ENCODE measurements at places on chromosomes 2 and 18. TPM values are rescaled to one million over a fixed set of nuclear protein-coding genes. Genes with fewer than 3 reads are reported as not detected.

TMSB10 gene
- total RNA-seq: 1,916 TPM

MAP3K20 gene
- 121 TPM for total RNA-seq

ALKAL2 gene
- total RNA-seq: not detected

LRATD1 gene
- 0.05 TPM for total RNA-seq

CIB4 gene
- 0.33 TPM for total RNA-seq

BMP10 gene
- total RNA-seq: not detected

GKN2 gene
- not detected for total RNA-seq

FHL2 gene
- total RNA-seq: 378 TPM

- no peak for DNase-seq
- H3K4me1 ChIP-seq: no peaks in the 10 kb centered on the region
- no peaks in the 10 kb centered on the region for H3K36me3 ChIP-seq
- no peaks in the 10 kb centered on the region for H3K27me3 ChIP-seq
- H3K27ac ChIP-seq: no peak overlapping the region
- no peak overlapping the region for H3K4me3 ChIP-seq
Measured at GRCh38 chr2:149360106-149360505, 29.7 kb downstream of the LYPD6 start.

GRCh38 chr18:43830947-43831346 is 553.7 kb upstream of the SYT4 start:
- H3K36me3 ChIP-seq: no peaks in the 10 kb centered on the region
- no peak for DNase-seq
- no peaks in the 10 kb centered on the region for H3K4me1 ChIP-seq
- no peak overlapping the region for H3K4me3 ChIP-seq
- H3K27me3 ChIP-seq: no peaks in the 10 kb centered on the region
- H3K27ac ChIP-seq: no peak overlapping the region

GRCh38 chr2:26911911-26912861 is 58.3 kb upstream of the MAPRE3 start:
- no peak overlapping the region for H3K27ac ChIP-seq
- no peaks in the 10 kb centered on the region for H3K36me3 ChIP-seq
- no peak overlapping the region for H3K4me3 ChIP-seq
- H3K27me3 ChIP-seq: peaks cover 6% of the 10 kb centered on the region
- no peak for DNase-seq

- H3K27ac ChIP-seq: no peak overlapping the region
- H3K36me3 ChIP-seq: no peaks in the 10 kb centered on the region
- H3K4me1 ChIP-seq: no peaks in the 10 kb centered on the region
- no peak for DNase-seq
- H3K27me3 ChIP-seq: no peaks in the 10 kb centered on the region
Measured at GRCh38 chr2:16006537-16007166, 66.3 kb downstream of the MYCN start.

DNA sequence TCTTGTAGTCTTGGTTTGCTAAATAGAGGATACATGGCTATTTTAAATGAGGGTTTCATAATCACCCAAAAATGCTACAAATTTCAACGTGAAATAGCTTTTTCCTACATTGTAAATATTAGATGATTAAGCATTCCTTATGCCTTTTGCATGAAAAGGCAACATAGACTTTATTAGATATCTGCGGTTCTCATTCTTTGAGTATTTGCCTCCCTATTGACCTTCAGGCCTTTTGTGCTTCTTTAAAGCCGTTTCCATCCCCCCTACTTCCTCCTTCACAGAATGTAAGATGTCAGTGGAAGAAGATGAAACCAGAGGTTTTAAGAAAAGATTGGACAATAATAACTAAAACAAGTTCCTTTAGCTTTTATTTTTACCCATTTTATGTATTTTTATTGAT is 144.1 kb downstream of the UBE2E3 start:
- no peaks in the 10 kb centered on the region for H3K27me3 ChIP-seq
- no peak overlapping the region for H3K4me3 ChIP-seq
- DNase-seq: no peak

GRCh38 chr2:161139098-161139987 is 20.9 kb upstream of the TANK start:
- H3K27me3 ChIP-seq: no peaks in the 10 kb centered on the region
- peaks cover 33% of the 10 kb centered on the region for H3K4me1 ChIP-seq
- H3K27ac ChIP-seq: peak overlapping the region; percentile 25
- no peak for DNase-seq
- no peak overlapping the region for H3K4me3 ChIP-seq
- no peaks in the 10 kb centered on the region for H3K36me3 ChIP-seq

DNA sequence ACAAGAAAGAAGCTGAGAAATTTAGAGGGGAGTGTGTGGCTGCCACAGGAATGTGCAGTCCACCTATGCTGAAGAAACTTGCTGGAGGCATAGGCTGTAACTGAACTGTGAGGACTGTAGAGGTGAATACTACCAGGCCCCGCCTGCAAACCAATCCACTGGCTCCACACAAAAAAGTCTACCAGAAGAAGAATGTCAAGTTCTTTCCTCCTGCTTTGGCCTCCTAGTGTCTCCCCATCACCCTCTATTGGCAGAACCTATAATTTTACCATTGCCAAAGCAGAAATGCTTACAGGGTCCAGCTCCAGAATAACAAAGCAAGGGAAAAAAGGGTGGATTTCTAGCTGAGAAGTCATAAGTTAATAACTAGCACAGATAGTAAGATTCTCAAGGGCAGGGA is 5.9 kb upstream of the ATP5MC3 start:
- H3K36me3 ChIP-seq: no peaks in the 10 kb centered on the region
- no peak overlapping the region for H3K27ac ChIP-seq
- no peak for DNase-seq
- H3K4me3 ChIP-seq: no peak overlapping the region
- no peaks in the 10 kb centered on the region for H3K27me3 ChIP-seq
- no peaks in the 10 kb centered on the region for H3K4me1 ChIP-seq

GRCh38 chr18:24878289-24878688 is 417.9 kb downstream of the HRH4 start:
- H3K4me3 ChIP-seq: no peak overlapping the region
- H3K36me3 ChIP-seq: no peaks in the 10 kb centered on the region
- H3K27ac ChIP-seq: no peak overlapping the region
- no peaks in the 10 kb centered on the region for H3K27me3 ChIP-seq
- no peaks in the 10 kb centered on the region for H3K4me1 ChIP-seq

GRCh38 chr2:138090330-138090729 is 126.1 kb downstream of the HNMT start:
- DNase-seq: peak; percentile 27
- H3K4me1 ChIP-seq: no peaks in the 10 kb centered on the region
- H3K27ac ChIP-seq: no peak overlapping the region
- H3K36me3 ChIP-seq: no peaks in the 10 kb centered on the region
- H3K27me3 ChIP-seq: no peaks in the 10 kb centered on the region
- H3K4me3 ChIP-seq: no peak overlapping the region

GRCh38 chr2:85924522-85924921 is 35.7 kb upstream of the ST3GAL5 start:
- H3K4me3 ChIP-seq: no peak overlapping the region
- no peak overlapping the region for H3K27ac ChIP-seq
- no peaks in the 10 kb centered on the region for H3K36me3 ChIP-seq

DNA sequence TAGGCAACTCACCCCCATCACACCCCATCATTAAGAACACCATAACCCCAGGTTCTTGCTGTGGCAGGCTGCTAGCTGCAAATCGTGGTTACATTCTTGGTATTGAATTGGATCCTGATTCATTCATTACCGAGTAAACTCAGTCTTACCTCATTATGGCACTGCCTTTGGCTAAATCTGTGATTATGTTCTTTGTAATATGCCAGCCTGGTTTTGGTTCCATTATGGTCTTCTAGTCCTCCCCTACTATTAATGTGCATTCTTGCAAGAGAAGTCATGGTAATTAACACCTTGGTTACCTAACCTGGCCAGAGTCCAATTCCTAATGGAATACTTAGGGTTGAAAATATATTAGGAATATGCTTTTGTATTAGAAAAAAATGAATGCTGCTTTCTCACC is 258.9 kb upstream of the APCDD1 start:
- DNase-seq: no peak
- no peaks in the 10 kb centered on the region for H3K27me3 ChIP-seq
- H3K27ac ChIP-seq: no peak overlapping the region
- no peaks in the 10 kb centered on the region for H3K36me3 ChIP-seq

DNA sequence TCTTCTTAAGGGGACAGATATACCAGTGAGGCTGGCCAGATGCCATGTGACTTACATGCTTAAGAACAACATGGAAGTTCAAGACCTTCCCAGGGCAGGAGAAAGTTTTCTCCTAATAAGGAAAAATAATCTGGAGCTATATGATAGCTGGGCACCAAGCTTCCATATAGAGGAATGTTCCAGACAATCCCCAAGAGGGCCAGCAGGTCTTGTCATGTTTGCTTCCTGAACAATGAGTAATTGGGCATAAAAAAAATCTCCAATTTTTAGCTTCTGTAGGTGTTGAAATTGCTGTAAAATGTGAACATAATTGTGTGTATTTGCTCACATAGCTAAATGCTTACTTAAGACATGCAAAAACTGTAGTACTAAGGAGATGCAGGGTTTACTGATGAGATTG is 809.5 kb upstream of the PIK3C3 start:
- H3K27me3 ChIP-seq: no peaks in the 10 kb centered on the region
- no peak for DNase-seq
- no peaks in the 10 kb centered on the region for H3K36me3 ChIP-seq
- H3K4me3 ChIP-seq: no peak overlapping the region

DNA sequence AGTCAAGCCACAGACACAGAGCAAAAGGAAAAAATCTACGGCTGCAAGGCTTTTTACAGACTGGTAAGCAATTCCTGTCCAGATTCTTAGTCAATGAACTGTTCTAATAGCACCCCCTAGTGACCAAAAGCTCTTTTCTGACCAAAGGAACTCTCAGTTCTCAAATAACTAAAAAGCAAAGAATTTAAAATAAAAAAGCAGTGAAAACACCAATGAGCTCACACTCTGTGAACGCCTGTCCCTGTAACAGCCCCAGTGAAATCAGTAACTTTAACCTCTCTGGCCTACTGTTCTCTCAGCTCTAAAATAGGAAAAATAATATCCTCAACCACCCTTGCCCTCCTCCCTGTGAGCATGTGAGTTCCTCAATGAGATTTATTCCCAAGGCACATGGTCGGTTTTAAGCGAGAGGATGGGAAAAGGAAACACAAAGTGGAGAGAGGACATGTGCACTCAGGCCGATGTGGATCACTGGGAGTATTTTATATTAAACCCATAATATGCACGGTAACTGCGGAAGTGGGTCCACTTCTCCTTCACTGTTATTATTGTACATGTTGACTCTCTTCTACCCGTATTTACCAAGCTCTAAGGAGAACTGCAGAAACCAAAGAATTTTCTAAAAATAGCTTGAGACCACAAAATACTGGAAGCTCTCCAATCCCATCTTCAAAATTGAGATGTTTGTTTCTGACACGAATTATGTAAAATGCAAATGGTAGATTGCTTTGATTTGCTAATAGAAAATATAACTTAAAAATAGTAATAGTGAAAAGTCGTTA is 128.5 kb downstream of the STK39 start:
- H3K27ac ChIP-seq: no peak overlapping the region
- no peaks in the 10 kb centered on the region for H3K36me3 ChIP-seq
- H3K27me3 ChIP-seq: no peaks in the 10 kb centered on the region
- no peaks in the 10 kb centered on the region for H3K4me1 ChIP-seq
- DNase-seq: peak; percentile 30
- no peak overlapping the region for H3K4me3 ChIP-seq

GRCh38 chr2:241906826-241907570 is 37.5 kb downstream of the RTP5 start:
- H3K4me1 ChIP-seq: no peaks in the 10 kb centered on the region
- no peak for DNase-seq

DNA sequence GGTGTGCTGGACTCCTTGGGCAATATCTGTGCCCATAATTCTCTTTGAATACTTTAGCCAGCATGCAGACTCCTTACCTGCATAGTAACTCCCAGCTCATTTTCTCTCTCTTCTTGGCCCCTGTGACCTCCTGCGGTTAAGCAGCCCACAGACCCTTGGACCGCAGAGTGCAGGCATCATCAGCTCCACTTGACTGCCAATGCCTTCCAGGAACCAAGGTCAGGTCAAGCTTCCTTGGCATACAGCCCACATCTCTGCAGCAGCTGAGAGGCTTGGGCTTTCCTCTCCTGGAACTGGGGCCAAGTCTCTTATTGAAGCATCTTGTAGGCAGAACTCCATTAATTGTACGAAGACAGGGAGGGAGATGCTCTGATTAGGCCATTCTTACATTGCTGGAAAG is 130.1 kb upstream of the PIEZO2 start:
- no peaks in the 10 kb centered on the region for H3K36me3 ChIP-seq
- H3K27me3 ChIP-seq: no peaks in the 10 kb centered on the region
- no peak overlapping the region for H3K27ac ChIP-seq

GRCh38 chr18:54004828-54005227 is 219.6 kb downstream of the MBD2 start:
- H3K27ac ChIP-seq: no peak overlapping the region
- DNase-seq: no peak
- H3K4me3 ChIP-seq: no peak overlapping the region
- no peaks in the 10 kb centered on the region for H3K36me3 ChIP-seq

DNA sequence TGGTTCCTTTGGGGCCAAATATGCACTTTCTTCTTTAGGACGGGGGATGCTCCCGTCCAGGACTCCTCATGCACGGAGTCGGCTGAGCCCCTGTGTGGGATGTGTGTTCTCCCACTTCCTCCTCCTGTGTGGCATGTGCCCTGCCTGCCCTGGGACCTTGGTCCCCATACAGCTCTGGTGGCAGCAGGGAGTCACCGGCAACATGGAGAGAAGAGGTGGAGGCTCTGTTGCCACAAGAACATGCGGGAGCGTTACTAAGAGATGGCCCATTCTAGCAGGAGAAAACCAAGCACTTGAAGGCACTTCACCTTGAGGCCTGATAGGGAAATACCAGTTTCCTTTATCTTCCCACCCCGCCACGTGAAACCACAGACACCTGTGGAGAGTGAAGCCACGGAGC is 98.0 kb downstream of the DDX1 start:
- DNase-seq: no peak
- no peak overlapping the region for H3K27ac ChIP-seq
- no peak overlapping the region for H3K4me3 ChIP-seq
- H3K36me3 ChIP-seq: no peaks in the 10 kb centered on the region

DNA sequence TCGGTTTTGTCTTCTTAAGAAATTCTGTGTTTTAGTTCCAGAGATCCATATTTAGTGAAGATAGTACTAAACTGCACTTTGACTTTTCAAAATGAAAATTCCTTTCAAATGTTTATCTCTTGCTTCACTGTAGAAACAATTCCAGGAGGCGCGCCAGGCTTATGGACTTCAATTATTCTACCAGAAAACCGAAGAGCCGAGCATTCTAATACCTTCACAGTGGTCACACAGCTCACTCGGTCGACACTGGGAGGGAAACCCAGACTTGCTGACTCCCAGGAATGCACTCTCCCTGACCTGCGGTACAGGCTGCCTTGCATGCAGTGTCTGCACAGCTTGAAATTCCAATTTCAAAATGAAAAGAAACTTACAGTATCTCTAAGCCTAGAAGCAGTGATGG is 119.9 kb upstream of the PIEZO2 start:
- no peaks in the 10 kb centered on the region for H3K27me3 ChIP-seq
- no peak for DNase-seq
- H3K4me1 ChIP-seq: no peaks in the 10 kb centered on the region
- H3K36me3 ChIP-seq: no peaks in the 10 kb centered on the region
- no peak overlapping the region for H3K27ac ChIP-seq
